Endothelial cell (in vitro differentiated cells): ENCODE measurements at places on chromosomes 16 and 17.

DNA sequence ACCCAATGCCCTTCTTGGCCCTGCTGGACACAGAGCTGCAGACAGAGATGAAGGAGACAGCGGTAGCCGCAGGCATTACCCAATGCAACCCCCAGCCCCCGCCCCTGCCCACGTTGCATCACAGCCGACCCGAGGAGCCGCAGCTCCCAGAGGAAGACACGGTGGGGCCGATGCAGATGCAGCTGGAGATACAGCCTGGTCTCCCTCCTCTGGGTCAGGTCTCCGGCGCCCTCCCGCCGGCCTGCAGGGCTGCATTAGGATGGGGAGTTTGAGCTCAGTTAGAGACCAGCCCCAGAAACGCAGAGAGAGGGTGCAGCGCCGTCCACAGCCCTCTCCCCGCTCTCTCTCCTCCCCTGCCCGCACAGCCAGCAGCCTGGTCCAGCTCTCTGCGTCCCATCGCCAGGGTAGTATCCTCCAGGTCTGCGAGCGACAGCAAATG is 19.4 kb upstream of the UBE2I start:
- DNase-seq = no peak

DNA sequence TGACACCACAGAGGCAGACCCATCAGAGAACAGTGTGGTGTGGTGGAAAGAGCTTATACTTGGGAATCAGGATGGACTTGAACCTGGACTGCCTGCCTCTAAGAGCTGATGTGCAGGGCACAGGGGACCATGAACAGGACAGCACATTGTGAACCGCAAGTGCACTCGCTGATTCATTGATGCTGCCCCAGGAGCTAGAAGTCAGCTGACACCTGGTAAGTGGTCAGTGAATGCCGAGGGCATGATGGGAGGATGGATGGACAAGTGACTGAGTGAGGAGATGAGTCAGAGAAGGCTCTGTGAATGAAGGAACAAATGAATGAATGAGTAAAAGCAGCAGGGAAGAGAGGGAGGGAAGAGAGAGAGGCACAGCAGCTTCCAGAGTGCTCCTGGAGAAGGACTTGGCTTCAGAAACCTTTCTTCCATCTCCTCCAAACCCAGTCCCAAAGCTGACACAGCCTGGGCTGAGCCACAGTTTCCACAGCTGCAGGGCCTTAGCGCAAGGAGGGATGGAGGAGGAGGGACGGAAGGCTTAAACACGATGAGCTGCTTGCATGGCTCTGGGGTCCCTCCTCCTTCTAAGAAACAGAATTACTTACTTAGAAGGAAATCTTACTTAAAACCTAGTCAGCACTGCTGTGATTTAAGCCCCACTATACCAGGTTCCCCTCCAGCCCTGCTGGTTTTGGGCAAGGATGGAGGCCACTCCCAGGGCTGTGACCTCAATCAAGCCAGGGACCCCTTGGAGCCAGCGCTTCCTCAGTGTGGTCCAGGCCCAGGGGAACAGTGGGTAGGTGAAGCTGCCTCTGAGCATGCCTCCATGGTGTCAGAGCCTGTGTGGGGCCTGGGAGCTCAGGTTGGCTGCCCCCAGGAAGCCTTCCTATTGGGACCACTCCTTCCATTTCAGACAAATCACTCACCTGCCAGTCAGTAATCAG is 184.6 kb downstream of the TMEM132E start:
- no peak for DNase-seq

DNA sequence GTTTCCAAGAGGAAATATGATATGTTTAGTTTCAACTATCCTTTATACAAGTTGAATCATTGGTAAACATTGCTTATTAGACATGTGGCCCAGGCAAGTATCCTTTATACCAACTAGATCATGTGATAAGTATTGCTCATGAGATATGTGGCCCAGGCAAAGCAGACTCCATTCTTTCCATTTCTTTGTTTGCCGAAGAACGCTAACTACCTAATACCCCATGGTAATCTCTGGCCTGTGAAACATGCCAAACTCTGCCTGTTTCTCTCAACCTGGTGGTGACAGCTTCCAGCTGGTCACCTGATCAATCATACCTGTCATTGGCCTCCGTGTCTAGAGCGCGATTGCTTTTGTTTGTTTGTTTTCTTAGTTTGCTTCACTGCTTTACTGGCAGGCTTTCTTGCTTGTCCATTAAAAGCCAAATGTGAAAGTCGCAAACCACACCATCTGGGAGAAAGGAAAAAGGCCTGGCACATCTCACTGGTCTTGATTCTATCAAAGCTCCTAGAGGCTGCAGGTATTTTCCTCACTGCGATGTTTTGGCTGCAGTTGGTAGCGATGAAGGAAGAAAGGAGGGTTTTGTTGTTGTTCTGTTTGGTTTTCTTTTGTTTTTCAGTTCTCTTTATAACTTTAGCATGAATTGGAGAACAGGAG is 686.2 kb downstream of the KCNJ2 start:
- DNase-seq = no peak

GRCh38 chr17:73635101-73635817 is 9.0 kb downstream of the SDK2 start:
- DNase-seq = no peak

GRCh38 chr16:26768385-26769010 is 298.2 kb upstream of the C16orf82 start:
- no peak for DNase-seq

DNA sequence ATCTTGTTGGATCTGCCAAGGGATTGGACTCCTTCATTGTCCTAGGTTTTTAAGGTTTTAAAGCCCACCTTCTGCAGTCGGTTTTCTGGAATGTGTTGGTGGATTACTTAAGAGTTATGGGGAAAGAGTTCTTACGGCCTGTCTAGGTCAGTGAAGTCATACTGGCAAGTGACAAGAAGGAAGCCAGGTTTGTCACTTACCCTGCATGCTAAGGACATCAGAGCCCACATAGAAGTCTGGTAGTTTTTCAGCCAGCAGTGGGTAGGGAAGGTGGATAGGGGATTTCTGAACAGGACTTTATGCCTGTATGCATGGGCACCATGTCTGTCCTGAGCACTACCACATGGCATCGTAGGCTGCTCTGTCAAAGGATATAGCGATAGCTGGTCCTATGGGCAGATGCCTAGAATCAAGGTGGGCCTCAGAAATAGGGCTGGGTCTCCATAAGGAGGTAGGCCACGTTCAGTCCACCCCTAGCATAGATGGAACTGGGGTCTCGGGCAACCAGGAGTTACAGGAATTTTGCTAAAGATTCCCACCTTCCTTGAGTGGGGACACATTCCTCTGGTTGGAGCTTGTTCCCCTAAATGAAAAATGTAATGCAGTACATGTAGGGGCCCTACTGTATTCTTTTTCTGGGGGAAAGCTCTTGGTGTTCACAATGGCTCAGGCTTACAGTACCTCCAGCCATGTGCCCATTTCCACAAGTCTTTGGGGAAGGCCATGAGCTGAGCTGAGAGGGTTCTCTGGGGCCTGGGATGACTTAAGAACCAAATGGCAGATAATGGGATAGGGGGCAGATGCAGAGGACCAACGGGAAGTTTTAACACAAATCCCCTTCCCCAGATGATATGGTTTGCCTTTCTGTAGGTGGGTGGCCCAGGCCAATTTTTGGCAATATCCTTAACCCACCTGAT is 27.5 kb downstream of the TRPV2 start:
- DNase-seq = no peak

- DNase-seq = peak; percentile 55
Observed at GRCh38 chr17:9021158-9021991, at the start of gene NTN1. NTN1 (plus strand) TSS chr17:9021510; CDS start chr17:9022374, 864 bp downstream.

DNA sequence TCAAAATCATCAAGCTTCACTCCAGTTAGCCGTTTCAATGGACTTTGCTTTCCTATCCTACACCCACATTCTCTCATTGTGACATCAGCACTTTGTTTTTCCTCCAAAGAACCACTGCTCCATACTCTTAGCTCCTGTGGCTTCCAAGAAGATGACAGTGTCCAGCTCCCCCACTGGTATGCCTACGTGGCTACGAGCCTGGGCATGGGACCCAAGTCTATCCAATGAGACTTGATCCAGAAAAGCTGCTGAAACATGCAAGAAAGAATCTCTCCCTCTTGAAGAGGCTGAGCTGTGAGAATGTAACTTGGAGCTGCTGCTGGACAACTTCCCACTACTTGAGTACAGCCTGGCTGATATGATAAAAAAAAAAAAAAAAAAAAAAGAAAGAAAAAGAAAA is 9.4 kb downstream of the TOX3 start:
- DNase-seq = no peak

- DNase-seq = no peak
Observed at GRCh38 chr17:8123695-8124349, at the start of gene HES7. HES7 (minus strand) TSS chr17:8124106; CDS start chr17:8124084, 22 bp downstream.

DNA sequence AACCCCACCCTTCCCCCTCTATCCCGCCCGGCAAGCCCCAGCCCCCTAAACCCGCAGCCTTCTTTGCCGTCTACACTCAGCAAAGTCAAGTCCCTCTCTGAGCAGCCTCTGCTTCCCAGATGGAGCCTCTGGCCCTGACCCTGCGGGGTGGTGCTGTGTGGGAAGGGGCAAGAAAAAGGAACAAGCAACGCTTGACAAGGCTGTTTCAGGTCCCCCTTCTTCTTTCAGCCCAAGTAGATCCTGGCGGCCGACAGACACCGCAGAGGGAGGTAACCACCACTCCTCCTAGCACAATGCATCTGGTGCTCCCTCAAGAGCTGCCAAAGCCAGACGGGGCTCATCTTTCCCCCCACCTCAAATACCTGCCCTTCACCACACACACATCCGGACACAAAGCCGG is 178.3 kb downstream of the ENGASE start:
- no peak for DNase-seq

DNA sequence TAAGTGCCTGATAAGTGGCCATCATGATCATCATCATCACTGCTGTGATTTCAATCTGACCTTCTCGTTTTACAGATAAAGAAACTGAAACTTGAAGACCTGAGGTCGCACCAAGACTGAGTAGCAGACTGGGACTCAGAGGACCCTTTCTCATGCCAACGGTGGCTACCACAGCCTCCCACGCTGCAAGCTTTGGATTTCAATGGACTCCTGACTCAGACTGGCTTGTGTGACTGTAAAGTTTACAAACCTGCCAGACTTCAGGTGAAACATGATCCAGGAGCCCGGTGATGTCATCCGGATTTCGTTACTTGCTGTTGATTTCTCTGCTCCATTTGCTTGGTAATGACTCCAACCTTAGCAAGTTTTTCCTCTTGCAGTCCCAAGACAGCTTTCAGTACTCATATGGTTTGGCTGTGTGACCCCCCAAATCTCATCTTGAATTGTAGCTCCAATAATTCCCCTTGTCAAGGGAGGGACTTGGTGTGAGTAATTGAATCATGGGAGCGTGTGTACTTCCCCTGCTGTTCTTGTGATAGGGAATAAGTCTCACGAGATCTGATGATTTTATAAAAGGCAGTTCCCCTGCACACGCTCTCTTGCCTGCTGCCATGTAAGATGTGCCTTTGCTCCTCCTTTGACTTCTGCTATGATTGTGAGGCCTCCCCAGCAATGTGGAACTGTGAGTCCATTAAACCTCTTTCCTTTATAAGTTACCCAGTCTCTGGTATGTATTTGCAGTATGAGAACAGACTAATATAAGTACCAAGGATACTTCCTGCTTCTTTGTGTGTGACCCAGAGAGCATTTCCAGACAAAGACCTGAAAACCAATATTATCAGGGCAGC is 26.7 kb upstream of the IRX6 start:
- DNase-seq = no peak

GRCh38 chr17:39485555-39485954 is 24.3 kb downstream of the CDK12 start:
- DNase-seq = no peak

DNA sequence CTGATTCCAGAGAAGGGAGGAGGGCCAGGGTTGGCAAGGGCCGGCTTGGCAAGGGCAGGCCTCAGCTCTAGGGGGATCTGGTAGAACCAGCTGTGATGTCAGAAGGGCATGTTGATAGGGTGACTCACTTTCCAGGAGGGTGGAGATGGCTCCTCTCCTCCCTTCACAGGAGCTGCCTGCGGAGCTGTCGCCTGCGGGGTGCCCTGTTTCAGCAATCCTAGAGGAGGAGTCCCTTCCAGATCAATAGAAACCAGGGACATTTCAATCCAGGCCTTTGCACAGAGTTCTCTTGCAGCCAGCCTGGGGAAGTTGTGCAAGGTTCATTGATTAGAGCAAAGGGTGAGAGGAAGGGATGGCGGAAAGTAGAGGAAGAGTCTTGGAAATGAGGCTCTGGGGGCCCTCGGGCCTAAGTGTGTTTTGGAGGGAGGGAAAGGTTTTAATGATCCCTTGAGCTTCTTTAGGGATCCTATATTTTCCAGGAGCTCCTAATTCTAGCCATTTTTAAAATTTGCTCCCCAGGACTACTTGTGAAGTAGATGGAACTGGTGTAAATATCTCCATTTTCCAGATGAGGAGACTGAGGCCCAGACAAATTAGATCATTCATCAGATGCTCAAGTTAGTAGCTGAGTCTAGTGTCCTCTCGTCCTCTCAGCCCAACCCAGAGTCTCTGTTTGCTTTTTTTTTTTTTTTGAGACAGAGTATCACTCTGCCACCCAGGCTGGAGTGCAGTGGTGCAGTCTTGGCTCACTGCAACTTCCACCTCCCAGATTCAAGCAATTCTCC is 24.8 kb upstream of the CSNK2A2 start:
- no peak for DNase-seq

GRCh38 chr17:76050538-76051467 is 21.5 kb downstream of the SRP68 start:
- no peak for DNase-seq

DNA sequence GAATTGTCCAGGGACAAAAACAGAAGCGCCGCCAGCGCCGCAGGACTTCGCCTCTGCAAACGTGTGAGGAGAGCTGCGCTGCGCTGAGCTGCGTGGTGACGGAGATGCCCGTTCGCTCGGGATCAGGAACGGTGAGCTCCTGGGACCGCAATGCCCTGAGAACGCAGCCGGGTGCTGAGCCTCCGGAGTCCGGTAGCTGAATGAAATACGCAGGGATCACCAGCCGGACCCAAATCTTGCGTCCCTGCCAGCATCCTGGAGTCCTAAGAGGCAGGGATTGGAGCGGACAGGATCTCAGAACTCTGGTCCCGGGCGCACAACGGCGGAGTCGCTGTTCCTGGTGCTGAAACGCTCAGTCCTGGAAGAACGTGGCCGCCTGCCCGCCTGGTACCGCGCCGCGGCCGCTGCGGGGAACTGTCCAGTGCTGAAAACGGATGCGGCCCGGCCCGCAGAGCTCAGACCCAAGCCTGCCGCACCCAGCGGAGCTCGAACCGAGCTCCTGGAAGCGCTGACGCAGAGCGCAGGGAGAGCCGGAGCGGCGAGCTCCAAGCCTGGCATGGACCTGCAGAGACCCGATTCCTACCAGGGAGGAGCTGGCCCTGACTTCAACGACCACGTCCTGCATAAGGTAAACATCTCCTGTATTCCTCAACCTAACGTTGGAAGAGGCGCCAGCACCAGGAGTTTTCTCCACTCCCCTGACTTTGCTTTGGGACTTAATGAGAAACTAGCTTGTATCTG is 41.5 kb downstream of the CD300LF start:
- DNase-seq = peak; percentile 94

DNA sequence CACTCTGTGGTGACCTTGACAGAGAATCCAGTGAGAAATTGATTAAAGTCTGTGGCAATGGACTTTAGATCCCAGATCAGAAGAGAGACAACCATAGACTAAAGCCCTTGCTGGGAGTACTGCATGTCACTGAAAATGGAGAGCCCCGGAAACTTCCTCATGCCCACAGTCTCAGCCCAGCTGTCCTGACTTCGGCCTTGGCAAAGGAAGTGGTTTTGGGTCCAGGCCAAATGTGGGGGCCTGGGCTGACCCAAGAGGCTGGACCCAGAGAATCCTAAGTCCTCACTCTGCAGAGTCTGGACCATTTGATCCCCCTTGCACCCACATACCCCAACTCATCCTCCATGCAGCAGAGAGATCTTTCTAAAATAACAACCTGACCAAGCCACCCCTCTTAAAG is 4.7 kb upstream of the BEAN1 start:
- DNase-seq = no peak
